ENCODE measurements at places on chromosomes 12 and 14. TPM values are rescaled to one million over a fixed set of nuclear protein-coding genes. Genes with fewer than 3 reads are reported as not detected.
A peak's percentile ranks its signal among the peaks of the same experiment; 100 is the strongest.

SRRM4 gene
- not detected for total RNA-seq

IFNG gene
- 0.54 TPM for total RNA-seq

TTC9 gene
- 3.1 TPM for total RNA-seq

SLC2A3 gene
- total RNA-seq, result 148 TPM

DPY19L2 gene
- total RNA-seq, result 4.0 TPM

SIX4 gene
- 1.4 TPM for total RNA-seq

- no peak for DNase-seq
Observed at GRCh38 chr12:65490250-65490649, 211.8 kb downstream of the MSRB3 start.

DNA sequence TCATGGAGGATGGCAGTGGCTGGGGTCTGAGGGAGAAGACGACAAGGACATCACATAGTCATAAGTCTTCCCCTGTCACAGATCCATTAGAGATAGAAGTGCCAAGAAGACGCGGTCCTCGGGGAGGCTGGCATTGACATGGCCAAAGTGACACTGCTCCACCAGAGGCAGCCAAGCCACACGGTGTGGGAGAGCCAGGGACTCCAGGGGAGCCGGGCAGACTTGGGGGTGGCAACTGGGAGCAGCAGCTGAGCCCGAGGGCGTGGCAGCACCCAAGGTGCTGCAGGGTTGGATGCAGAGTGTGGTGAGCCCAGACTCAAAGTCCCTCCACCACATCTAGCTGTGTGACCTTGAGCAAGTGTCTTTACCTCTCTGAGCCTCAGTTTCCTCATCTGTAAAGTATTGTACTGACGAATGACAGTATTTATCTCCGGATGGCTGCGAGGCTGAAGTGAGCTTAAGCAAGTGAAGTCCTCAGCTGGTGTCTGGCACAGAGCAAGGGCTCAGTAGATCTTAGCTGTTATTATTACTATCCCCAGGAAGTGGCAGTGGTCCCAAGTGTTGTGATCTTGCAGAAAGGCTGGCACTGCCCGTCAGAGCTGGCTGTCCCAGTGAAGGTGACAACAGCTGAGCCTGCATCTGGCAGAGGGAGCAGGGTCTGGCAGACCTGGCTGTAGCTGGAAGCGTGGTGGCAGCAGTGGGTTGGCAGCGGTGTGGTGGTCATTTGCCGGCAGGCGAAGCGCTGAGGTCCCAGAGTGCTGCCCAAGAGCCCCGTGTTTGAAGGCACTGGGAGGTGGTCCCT lies 54.9 kb downstream of the ZNF664 start:
- no peak for DNase-seq

GRCh38 chr12:16285586-16285985 lies 8.1 kb upstream of the SLC15A5 start:
- no peak for DNase-seq

DNA sequence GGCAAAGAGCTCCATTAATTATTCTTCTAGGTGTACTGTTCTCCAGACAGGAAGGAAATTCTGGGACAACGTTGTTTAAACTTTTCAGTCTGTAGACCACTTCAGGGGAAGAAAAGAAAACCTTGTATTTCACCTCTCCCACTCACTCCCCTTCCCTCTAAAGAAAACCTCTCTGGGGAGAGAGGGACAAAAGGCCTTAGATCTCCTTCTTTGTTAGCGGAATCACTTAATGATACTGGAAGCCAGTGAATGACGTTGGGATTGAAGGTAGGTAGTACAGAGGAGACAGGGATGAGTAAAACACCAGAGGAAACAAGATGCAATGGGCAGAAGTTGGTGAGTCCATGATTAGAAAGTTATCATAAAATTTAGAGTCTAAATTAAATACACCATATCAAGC lies 38.7 kb upstream of the SGPP1 start:
- DNase-seq, result no peak

GRCh38 chr14:66043921-66044320 lies 442.2 kb upstream of the CCDC196 start:
- no peak for DNase-seq

DNA sequence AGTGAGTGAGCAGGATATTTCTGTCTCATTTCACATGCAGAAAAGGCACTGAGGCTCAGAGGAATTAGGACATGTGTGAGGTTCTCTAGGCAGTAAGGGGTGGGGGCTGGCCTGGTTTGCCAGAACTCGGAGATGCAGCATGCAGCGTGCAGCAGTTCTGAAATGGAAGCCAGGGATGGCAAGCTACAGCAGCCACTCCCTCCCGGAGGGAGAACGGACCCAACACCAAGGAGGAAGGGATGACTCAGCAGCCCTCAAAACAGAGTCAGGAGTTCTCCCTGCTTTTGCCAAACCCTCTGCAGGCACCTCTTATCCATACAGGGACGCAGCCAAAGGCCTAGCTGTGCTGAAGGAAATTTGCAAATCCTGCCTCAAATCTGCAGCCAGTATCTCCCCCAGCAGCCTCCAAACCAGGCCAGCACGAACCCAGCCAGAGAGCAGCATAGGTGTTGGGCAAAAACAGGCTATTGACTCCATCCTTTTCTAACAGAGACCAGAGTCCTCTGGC lies 10.3 kb upstream of the SERPINA3 start:
- no peak for DNase-seq

- no peak for DNase-seq
Observed at GRCh38 chr12:107196681-107197080, 103.3 kb upstream of the CRY1 start.

GRCh38 chr14:71549421-71550050 lies 382.7 kb upstream of the RGS6 start:
- DNase-seq, result no peak

DNA sequence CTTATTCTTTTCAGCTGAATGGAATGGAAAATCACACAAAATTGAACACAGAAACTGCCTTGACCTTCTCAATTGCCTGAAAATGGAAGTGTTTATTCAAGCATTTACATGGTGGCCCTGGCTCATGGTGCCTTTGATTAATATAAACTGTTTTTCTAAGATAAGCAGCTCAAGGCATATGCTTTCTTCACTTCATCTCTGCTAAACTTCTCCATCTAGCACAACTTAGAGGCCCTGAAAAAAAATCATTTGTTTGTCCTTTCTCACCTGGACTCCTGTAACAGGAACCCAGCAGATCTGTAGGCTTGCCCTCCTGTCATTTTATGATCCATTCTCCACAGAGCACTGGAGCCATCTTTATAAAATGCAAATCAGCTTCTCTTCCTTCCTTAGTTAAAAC lies 117.5 kb upstream of the KRR1 start:
- DNase-seq, result no peak

DNA sequence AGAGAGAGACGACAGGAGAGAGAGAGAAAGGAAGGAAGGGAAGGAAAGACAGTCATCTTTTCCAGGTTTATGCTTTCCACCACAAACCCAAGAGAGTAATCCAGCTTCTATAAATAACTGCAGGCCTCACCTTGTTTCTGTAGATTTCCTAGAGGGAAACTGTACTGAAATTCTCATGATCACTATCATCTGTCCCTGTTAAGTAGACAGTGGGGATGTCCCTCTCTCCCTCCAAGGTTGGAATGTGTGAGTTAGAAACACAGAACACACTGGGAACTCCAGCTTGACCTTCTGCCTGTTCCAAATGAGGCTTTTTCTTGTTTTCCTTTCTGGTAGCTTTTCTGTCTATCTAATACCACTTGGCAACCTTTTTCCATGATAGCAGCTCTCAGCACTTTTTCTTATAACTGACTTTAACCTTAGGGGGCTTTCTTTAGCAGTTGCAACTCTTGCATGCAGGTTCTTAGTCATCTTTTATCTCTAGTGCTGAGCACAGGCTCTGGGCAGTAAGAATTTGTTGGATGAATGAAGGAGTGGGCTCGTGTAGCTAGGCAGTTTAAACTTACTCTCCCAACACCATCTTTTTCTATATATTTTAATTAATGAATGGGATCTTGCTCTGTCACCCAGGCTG lies 22.8 kb upstream of the FBXO33 start:
- no peak for DNase-seq

- DNase-seq, result no peak
Observed at GRCh38 chr14:95288672-95289322, 30.9 kb downstream of the CLMN start.

DNA sequence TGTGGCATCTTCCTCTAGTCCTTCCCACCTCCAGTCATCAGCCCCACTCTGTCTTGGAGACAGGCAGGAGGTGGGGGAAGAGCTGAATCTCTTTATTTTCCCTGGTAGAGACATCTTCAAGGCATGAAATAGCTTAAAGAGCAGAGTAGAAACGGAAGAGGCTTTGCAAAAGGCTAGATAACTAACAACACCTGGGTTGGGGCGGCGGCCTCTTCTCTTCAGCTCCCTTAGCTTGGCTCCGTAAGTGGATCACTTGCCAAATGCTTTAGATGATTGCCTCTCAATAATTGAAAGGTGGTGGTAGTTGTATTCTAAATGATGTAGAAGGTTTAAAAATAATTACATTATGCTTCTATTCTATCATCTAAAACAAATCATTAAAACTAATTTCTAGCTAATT lies 36.1 kb downstream of the SSPN start:
- DNase-seq, result no peak

GRCh38 chr14:103904493-103905107 lies 23.7 kb upstream of the TDRD9 start:
- no peak for DNase-seq

DNA sequence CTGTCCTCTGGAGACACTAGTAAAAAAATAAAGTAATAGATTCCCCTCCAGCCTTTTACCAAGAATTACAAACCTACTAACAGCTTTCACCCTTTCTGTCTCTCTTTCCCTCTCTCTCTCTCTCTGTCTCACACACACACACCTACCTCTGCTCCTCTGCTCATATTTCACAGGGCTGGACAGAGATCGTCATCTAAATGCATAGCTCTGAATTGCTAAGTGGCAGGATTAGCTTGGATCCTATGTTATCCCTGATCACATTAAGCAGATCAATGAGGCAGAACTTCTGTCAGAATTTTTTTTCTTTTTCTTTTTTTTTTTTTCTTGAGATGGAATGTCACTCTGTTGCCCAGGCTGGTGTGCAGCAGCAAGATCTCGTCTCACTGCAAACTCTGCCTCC lies 22.9 kb downstream of the VCPKMT start:
- no peak for DNase-seq

GRCh38 chr12:106358396-106359241 lies 1.1 kb downstream of the POLR3B start:
- peak; percentile 61 for DNase-seq

DNA sequence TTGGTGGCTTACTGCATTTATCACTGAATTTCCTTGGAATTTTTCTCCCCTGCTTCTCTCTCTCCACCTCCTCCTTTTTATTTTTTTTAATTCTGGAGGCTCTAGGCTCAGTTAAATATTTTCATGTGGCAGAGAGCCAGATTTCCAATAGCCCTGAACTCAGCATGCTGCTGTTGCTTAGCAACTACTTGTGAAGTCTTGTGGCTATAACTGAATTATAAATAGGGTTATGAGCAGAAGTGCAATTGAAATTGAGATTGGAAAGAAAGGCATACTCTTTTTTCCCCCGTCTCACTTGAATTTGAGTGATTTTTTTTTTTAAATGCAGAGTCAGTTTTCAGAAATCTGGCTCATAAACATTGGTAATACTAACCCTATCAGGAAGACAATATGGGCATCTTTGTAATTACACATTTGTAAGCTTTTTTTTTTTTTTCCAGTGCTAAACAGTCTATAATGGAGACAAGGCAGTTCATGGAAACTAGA lies 38.3 kb downstream of the ATF7IP start:
- DNase-seq, result no peak

DNA sequence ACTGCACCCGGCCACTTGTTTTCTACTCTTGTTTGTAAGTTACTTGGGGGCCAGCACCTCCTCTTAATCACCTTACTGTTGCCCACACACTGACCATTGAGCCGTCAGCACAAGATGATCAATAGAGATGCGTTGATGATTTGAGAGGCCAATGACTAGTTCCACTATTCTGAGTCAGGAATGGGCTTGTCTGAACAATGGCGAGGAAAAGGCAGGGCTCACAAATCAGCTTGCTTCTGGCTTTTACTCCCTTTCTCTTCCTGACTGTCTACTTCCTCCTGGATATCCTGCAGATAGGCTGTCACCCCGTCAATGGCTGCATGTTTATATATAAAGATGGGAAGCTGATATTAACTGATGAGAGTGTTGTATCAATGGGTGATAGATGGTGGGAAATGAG lies 29.1 kb upstream of the HDAC7 start:
- no peak for DNase-seq

GRCh38 chr12:111443086-111443485 lies 37.4 kb downstream of the SH2B3 start:
- DNase-seq, result no peak

DNA sequence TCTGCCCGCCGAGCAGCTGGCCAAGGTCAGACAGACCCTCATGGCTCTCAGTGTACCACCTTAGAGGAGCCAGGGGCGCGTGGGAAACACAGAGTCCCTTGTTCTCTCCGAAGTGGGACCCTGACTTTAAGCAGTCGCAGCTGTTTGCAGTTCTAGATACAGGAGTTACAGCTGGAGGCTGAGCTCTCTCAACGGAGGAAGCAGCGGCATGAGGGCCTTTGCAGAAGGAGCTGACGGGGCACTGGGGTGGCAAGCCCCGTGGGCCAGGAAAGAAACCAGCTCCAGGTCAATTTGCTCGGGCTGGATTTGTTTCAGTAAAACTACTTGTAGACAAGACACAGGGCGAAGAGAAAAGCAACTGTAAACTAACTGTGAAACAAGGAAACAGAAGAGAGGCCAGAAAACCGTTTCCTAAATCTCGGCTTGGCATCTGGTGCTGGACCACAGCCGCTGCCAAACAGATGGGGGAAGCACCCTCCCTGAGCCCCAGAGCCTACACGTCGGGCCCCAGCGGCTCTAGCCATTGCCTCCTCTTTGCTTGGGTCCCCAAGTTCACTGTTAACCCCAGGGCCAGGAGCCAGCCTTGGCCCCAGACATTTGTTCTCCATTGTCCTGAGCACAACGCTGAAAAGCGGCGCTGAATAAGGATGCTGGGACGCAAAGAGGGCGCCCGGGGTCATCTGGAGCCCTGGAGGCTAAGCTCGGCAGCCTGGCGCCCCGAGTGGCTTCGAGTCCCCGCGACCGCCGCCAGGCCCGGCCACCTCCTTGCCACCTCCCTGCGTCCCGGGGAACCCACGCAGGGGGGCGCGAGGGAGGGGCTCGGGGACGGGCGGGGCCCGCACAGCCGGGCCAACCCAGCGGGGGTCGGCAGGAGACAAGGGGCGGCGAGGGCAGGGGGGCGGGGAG lies 914 bp upstream of the PACS2 start:
- no peak for DNase-seq

DNA sequence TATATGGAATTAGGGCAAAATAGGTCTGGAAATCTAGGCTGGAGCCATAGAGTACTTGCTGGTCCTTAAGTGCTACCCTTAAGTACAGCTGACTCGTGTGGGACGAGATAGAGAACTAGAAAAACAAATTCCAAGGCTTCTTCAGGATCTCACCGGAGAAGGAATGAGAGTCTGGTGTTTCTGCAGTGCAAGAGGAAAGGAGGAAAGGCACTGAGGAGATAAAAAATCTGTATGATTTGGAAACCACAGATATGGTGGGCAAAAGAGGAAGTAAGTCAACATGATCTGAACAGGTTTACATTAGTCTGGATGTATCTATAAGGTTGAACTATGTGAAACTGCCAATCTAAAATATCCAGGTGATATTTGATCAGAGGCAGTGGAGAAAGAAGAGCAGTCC lies 134.4 kb upstream of the SOX5 start:
- DNase-seq, result no peak

GRCh38 chr12:79895071-79895470 lies 39.8 kb downstream of the PPP1R12A start:
- DNase-seq, result no peak

Data from upper lobe of left lung (tissue), 6 donors.